ENCODE measurements at places on chromosomes 3 and 15. TPM values are rescaled to one million over a fixed set of nuclear protein-coding genes. Genes with fewer than 3 reads are reported as not detected.

ABHD17C gene
- 32.2 TPM for total RNA-seq

ROPN1 gene
- total RNA-seq, result not detected

CCDC80 gene
- total RNA-seq, result 154 TPM

FEZF2 gene
- not detected for total RNA-seq

C3orf22 gene
- not detected for total RNA-seq

FOXL2NB gene
- total RNA-seq, result not detected

NDUFB4 gene
- 100 TPM for total RNA-seq

TEX55 gene
- not detected for total RNA-seq

FBN1 gene
- total RNA-seq, result 144 TPM

CLRN1 gene
- not detected for total RNA-seq

COL6A5 gene
- total RNA-seq, result 0.93 TPM

CKMT1B gene
- 11.3 TPM for total RNA-seq

LMAN1L gene
- total RNA-seq, result 0.39 TPM

KLHDC8B gene
- total RNA-seq, result 31.2 TPM

DNA sequence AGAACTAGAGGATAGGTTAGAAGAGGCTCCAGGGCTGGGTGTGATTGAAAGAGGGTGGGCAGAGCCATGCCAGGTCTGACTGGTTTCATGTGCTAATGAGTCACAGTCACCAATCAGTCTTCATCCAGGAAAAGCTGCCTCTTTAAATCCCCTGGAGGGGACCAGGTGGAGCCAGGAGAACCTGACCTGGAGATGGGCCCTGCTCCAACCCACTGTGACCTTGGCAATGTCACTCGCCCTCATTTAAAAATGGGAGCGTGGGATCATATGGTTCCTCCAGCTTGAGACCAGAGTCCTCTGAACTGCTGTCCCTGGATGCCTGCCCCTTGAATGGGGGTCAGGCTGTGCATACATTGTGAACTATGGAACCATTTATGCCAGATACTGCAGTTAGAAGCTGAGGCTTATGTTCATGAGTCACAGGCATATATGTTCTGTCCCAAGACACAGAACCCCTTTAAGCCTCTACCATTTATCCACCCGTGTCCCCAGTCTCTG lies 23.0 kb downstream of the HES1 start:
- no peak for DNase-seq

DNA sequence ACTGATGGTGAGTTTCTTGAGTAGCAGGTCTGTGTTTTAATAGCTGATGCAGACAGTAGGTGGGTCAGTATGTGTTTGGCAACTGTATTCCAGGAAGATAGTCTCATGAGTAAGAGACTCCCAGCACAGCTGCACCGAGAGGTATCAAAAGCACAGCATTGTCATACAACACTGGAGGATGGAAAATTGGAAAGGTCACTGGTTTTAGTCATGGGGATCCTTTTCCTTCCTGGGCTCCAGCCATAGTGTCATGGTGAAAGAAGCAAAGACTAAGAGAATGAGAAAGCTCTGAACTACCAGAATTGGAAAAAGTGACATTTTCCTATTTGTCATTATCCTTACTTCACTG lies 61.5 kb downstream of the P3H2 start:
- DNase-seq, result no peak

- DNase-seq, result no peak
Measured at GRCh38 chr3:177601152-177601551, 403.9 kb upstream of the TBL1XR1 start.

GRCh38 chr3:131728898-131729642 lies 226.3 kb upstream of the MRPL3 start:
- DNase-seq, result no peak

DNA sequence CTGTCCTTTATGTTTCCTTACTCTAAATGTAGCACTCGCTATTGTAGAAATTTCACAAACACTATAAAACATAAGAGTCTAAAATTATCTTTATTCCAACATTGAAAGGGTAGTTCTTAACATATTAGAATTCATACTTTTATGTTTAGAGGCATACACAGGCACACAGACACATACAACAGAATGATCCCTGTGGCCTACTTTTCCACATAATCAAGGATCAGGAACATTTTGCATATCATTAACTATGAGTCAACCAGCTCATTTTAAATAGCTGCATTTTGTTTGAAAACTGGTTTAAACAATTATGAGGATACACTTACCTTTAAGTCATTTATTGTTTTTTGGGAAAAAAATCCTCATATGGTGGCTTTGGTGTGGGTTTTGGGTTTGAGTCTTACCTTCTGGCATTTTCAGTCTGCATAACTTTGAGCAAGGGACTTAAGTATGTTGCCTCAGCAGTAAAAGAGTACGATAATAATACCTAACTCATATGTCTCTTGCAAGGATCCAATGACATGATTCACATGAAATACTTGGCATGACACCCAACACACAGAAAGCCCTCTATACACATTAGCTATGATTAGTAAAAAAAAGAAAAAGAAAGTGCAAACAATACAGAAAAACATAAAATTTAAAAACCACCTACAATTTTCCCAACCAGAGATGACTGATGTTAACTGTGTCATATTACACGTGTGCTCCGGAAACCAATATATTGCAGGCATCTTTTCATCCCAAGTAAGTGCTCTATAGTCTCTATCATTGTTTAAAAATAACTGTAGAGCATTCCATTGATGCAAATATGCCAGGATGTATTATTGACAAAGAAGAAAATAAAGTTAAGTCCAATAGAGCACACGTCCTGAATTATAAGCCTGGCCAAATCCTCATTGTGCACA lies 213.1 kb upstream of the ADAMTS9 start:
- no peak for DNase-seq

DNA sequence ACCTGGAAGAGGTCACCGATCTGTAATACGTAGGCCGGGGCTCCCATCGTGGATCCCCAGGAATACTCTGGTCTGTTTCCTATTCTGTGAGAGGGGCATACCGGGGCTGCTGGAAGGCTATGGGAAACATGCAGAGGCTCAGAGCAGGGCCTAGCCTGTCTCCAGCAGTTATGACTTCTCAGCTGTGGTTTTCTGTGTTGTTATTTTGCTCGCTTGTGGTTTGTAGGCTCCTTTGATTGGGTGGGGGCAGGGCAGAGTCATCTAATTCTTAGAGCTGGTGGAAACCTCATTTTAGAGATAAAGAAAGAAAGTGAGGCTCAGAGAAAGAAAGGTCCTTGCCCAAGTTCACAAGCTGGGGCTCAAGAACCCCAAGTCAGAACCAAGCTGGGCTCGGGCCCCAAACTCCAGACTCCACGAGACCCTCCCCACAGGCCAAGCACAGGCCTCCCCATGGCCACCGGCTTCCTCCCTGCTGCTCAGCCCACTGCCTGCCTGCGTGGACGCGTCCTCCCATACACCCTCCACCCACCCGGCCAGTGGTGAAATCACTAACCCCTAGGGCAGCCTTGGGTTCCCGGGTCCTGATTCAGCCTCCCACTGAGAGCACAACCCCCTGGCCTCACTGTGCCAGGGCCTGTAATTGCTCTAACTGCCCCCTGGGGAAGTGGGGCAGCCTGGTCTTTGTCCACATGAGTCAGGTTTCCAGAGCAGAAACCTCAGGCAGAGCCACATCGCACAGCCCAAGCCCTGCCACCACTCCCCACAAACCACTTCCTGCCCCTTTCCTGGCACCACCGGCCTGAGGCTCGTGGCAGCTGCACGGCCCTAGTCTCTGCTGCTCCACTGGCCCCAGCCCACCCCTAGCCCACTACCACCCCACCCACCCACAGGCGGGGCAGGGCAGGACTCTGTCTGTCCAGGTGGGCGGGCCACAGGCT lies 270.8 kb downstream of the UACA start:
- peak; percentile 86 for DNase-seq

- no peak for DNase-seq
Measured at GRCh38 chr15:57592836-57593420, 1.2 kb downstream of the MYZAP start.

- no peak for DNase-seq
Measured at GRCh38 chr15:93195109-93195508, 106.1 kb upstream of the RGMA start.

- DNase-seq, result no peak
Measured at GRCh38 chr3:160667452-160667851, 9.5 kb upstream of the ARL14 start.

GRCh38 chr15:95845862-95846515 lies 484.5 kb upstream of the NR2F2 start:
- DNase-seq, result peak; percentile 44

DNA sequence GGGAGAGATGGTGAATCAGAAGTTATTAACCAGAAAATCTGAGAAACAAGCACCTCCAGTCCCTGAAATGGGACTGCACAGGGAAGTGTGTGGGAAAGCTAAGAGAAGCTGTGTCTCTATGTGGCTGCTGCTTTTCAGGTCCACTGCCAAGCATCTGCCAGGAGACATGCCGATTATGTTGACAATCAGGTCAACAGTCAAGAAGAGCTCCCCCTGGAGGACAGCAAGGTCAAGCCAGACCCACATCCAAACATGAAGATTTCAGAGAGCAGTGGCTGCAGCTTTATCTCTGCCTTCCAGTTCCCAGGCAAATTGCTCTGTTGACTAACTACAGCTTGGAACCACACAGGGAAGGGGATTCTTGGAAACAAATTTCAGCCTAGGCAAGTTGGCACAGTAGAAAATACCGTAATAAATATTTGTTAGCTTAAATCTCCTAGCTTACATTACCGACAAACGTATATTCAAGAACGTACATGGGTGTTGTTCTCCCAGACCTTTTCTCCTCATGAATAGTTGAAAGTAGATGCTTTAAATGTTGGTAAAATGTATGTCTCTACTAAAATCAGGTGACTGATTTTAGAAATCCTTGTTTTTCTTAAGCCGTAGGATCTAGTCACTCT lies 394.5 kb upstream of the RARB start:
- DNase-seq, result peak; percentile 48

- DNase-seq, result no peak
Measured at GRCh38 chr3:113606539-113607218, 74.3 kb downstream of the SIDT1 start.

DNA sequence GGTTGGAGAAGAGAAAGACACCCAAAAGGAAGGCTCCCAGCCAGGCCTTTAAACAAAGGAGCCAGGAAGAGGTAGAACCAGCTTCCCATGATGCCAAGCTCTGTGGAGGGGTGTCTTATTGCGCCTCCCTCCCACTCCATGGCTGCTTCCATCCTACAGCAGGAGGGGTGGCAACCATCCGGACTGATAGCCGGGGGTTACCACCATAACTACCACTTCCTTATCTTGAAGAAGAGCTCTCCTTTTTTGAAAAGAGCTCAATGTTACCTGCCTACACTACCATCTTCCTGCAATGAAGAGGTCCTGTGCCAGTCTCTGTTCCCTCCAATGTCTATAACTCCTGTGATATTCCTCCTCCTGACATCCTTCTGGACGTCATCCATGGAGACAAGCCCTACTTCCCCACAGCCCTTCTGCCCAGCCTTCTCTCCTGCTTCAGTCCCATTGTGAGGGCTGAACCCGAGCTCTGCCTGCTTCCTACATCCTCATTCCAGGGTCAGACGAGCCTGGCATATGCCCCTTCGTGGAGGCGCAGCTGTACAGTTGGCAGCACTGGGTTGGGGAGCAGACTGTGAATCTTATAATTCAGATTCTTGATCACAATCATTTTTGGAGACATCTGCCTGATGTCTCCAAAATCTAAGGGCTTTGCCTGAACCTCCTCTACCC lies 8.5 kb downstream of the CCDC9B start:
- DNase-seq, result no peak

DNA sequence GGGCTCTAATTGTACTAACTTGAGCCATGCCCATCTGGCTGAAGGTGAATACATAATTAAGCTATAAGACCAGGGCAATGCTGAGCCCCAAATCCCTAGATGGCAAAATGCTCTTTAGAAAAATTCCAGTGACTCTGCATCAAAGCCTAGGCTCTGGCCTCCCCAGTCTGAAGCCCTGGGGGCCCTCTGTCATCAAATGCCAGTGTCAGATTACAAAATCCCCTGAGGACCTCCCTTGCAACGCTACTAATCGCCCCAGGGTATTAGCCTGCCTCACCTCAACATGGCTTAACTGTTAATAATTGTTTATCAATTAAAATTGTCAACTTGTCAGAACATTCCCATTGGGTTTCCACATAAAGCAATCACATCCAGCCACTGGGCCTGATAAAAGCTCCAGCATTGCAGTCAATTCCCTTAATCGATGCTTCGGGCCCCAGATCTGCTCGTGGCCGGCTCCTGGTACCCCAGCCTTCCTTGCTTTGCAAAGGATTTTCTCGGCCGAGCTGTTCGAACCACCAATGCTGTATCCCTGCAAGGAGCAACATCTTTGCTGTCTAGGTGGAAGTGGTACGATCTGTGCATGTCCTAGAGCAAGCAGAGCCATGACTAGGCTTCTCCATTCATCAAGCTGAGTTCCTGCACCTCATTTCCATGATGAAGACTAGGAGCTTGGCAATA lies 151.7 kb downstream of the MEGF11 start:
- no peak for DNase-seq

DNA sequence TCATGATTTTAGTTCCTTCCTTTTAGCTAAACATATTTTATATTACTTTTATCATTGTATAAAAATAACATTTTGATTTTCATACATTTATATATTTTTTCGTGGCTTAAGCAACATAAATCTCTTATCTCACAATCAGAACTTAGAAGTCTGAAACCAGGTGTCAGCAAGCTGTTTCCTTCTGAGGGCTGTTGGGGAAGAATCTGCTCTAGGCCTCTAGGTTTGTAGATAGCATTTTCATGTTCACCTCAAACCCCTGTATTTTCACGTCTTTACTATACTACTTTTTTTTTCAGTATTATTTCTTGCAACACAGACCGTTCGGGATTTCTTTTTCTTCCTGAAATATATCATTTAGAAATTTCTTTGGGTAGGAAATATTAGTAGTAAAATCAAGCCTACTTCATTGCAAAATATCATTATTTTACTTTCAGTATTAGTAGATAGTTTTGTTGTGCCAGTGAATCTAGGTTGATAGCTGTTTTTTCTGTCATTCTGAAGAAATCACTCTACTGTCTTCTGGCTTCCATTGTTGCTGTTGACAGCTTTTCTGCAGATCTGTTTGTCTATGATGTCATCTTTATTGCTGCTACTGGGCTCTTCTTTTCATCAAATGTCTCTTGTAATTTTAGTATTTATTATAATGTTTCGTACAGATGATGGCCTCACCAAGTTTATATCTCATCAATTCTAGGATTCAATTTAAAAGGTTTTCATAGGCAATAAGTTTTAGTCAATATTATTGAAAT lies 756.3 kb downstream of the VGLL3 start:
- no peak for DNase-seq

DNA sequence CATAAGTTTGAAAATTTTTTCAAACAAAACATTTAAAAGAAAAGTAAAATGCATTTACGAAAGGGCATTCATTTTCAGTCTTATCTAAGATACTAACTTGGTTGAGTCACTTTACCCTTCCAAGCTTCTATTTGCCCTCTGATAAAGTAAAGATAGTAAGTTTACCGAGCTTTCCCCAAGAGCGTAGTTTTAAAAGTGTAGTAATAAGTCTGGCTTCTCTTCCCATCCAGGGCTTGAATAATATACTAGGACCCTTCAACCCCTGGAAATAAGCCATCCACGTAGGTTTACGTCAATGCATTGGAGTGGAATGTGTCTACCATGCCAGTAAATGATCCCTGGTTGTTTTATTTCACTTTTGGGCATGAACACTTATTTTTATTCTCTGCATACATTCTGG lies 608.3 kb downstream of the NTRK3 start:
- DNase-seq, result no peak

- no peak for DNase-seq
Measured at GRCh38 chr3:193813501-193813830, 220.5 kb downstream of the OPA1 start.

Measured in left lung (tissue), 14 donors.